Thymus (tissue), 14 donors: ENCODE measurements at places on chromosomes 2 and 18. TPM values are rescaled to one million over a fixed set of nuclear protein-coding genes. Genes with fewer than 3 reads are reported as not detected.
A peak's percentile ranks its signal among the peaks of the same experiment; 100 is the strongest.

KCNF1 gene
- total RNA-seq: 0.57 TPM

DNA sequence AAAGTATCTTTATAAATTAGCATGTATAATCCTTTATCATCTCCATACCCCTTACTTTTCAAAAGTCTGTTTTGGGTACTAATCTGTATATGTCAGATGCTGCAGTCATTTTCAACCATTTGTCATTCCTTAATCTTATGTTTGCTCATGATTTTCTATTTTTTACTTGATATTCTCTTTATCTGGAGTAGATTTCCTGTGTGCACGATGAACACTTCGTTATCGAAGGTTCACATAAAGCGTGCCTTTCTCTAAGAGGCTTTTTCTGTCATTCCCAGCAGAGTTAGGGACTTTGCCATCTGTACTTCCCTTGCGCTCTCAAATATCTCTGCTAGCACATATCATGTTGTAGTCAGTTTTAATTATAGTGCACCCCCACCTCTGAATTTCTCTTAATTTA lies 123.2 kb downstream of the BIRC6 start:
- peaks cover 31% of the 10 kb centered on the region for H3K36me3 ChIP-seq
- H3K4me3 ChIP-seq: no peak overlapping the region
- DNase-seq: no peak
- H3K27me3 ChIP-seq: no peaks in the 10 kb centered on the region
- H3K27ac ChIP-seq: no peak overlapping the region
- no peaks in the 10 kb centered on the region for H3K4me1 ChIP-seq

DNA sequence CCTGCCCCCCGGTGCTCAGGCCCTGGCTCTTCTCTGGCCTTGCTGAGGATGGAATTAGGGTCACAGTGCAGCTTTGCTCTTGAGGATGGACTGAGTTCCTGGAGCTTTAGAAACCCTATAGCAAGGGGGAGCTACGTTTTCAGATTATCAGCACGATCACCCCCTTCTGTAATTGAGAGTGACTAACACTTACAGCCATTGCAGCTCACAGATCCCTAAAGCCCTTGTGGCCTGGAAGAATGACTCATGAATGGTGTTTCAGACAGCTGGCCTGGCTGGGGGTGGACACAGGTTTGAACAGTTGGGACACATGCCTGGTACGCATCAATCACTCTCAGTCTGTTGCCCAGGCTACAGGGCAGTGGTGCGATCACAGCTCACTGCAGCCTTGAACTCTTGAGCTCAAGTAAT lies 79.7 kb upstream of the IGFBP5 start:
- H3K27ac ChIP-seq: no peak overlapping the region
- no peak overlapping the region for H3K4me3 ChIP-seq
- DNase-seq: no peak
- no peaks in the 10 kb centered on the region for H3K36me3 ChIP-seq
- H3K27me3 ChIP-seq: no peaks in the 10 kb centered on the region

KCNG2 gene
- total RNA-seq: 0.19 TPM

GRCh38 chr2:19796035-19796695 lies 105.6 kb downstream of the TTC32 start:
- no peak for DNase-seq
- H3K27me3 ChIP-seq: no peaks in the 10 kb centered on the region
- no peak overlapping the region for H3K4me3 ChIP-seq

CCDC178 gene
- total RNA-seq: 0.24 TPM

DNA sequence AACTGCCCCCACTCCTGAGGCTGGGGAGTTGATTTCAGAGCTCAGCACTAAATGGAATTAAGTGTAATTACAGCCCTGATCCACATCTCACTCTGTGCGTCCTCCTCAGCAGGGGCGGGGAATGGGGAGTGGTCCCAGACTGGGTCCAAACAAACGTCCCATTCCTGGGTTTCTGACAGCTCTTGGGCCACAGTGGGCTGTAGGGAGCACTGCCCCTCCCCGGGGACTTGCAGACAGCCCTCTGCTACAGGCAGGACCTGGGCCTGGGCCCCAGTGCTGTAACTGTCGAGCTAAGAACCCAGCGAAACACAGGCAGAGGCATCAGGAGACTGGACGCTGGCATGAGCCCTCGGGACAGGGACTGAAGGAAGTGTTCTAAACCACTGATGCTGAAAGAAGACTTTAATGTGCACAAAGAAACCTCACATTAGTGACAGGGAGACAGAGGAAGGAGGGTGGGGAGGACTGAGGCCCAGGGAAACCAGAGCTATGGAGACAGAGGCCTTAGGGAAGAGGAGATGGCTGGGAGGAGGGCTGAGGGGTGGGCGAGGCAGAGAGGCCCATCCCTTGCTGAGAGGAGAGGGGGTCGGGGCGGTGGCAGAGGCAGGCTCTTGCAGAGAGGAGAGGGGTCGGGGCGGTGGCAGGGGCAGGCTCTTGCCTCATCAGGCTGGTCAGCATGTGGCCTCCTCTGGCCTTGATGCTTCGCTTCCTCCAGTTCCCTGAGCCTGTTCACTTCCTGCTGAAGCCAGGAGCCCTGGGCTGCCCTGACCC lies 5.8 kb upstream of the SEMA4C start:
- H3K27ac ChIP-seq: no peak overlapping the region
- H3K4me1 ChIP-seq: peaks cover 37% of the 10 kb centered on the region
- H3K27me3 ChIP-seq: peaks cover 16% of the 10 kb centered on the region
- H3K36me3 ChIP-seq: no peaks in the 10 kb centered on the region
- H3K4me3 ChIP-seq: no peak overlapping the region
- no peak for DNase-seq

DAW1 gene
- 0.28 TPM for total RNA-seq

DNA sequence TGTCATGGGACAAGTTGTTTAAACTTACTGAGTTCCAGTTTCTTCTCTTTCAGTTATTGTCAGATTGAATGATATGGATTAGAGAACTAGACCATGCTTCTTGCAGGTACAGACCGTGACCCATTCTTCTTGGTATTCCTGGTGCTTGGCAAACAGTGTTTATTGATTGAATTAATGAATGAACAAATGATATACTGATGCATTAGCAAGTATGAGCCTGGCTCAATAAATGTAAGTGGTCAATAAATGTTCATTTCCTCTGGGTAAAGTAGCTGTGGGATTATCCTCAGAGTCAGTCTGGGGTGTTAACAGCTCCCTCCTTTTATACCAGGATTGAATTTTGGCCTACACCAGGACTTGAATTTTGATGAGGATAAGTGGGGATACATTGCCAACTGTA lies 160.2 kb downstream of the ZEB2 start:
- H3K4me1 ChIP-seq: no peaks in the 10 kb centered on the region
- H3K27me3 ChIP-seq: no peaks in the 10 kb centered on the region
- H3K27ac ChIP-seq: no peak overlapping the region

- no peaks in the 10 kb centered on the region for H3K27me3 ChIP-seq
- H3K27ac ChIP-seq: no peak overlapping the region
- no peak overlapping the region for H3K4me3 ChIP-seq
- peaks cover 8% of the 10 kb centered on the region for H3K4me1 ChIP-seq
- no peak for DNase-seq
These were observed 43.9 kb downstream of the ST6GAL2 start for GRCh38 chr2:106841886-106842645.

- no peaks in the 10 kb centered on the region for H3K4me1 ChIP-seq
- H3K36me3 ChIP-seq: no peaks in the 10 kb centered on the region
- peaks cover 7% of the 10 kb centered on the region for H3K27me3 ChIP-seq
- no peak overlapping the region for H3K27ac ChIP-seq
- DNase-seq: no peak
- no peak overlapping the region for H3K4me3 ChIP-seq
These were observed 35.3 kb downstream of the SH3RF3 start for GRCh38 chr2:109164311-109164710.

GRCh38 chr2:71063216-71063615 lies 5.2 kb upstream of the NAGK start:
- H3K36me3 ChIP-seq: no peaks in the 10 kb centered on the region
- no peak overlapping the region for H3K4me3 ChIP-seq
- peaks cover 3% of the 10 kb centered on the region for H3K4me1 ChIP-seq
- no peak for DNase-seq
- H3K27ac ChIP-seq: no peak overlapping the region

- DNase-seq: no peak
- H3K36me3 ChIP-seq: no peaks in the 10 kb centered on the region
- H3K4me3 ChIP-seq: no peak overlapping the region
- no peaks in the 10 kb centered on the region for H3K4me1 ChIP-seq
- H3K27ac ChIP-seq: no peak overlapping the region
These were observed 659.8 kb downstream of the CPS1 start for GRCh38 chr2:211216221-211216620.

DNA sequence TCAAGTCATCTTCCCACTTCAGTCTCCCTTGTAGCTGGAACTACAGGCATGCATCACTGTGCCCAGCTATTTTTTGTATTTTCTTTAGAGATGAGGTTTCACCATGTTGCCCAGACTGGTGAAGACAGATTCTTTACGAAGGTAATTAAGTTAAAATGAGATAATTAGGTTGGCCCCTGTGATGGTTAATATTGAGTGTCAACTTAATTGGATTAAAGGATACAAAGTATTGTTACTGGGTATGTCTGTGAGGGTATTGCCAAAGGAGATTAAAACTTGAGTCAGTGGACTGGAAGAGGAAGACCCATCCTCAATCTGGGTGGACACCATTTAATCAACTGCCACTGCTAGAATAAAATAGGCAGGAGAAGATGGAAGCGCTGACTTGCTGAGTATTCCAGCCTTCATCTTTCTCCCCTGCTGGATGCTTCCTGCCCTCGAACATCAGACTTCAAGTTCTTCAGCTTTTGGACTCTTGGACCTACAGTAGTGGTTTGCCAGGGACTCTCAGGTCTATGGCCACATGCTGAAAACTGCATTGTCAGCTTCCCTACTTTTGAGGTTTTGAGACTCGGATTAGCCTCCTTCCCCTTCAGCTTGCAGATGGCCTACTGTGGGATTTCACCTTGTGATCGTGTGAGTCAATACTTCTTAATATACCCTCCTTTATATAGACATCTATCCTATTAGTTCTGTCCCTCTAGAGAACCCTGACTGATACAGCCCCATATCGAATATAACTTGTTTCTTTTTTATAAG lies 269.1 kb downstream of the TMX3 start:
- H3K27ac ChIP-seq: no peak overlapping the region
- no peaks in the 10 kb centered on the region for H3K4me1 ChIP-seq
- DNase-seq: no peak
- no peaks in the 10 kb centered on the region for H3K27me3 ChIP-seq
- H3K36me3 ChIP-seq: no peaks in the 10 kb centered on the region
- H3K4me3 ChIP-seq: no peak overlapping the region

DNA sequence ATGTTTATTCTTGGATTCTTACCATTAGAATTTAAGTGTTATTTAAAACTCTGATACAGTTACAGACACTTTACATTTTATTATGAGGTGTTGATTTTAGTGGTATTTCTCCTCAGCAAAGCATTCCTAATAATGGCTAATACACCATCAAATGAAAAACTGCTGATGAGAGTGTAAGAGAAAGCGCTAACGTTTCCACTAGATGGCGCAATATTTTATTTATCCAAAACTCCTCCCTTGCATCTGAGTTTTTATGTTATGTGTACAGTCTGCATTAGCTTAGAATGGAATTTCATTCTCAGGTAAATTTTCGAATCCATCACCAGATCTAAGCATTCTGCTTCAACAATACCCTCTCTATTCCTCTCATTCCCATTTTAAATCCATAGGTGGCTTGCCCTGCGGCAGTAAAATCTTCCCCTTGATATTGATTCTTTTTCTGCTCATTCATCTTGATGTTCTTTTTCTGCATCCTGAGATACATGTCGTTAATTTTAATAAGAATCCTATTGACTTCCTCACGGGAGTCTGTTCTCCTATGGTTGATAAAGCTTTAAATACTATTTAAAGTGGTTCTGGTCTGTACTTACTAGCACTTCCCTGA lies 53.9 kb downstream of the PRKRA start:
- H3K36me3 ChIP-seq: no peaks in the 10 kb centered on the region
- H3K4me3 ChIP-seq: no peak overlapping the region
- no peak overlapping the region for H3K27ac ChIP-seq
- DNase-seq: peak; percentile 47

DNA sequence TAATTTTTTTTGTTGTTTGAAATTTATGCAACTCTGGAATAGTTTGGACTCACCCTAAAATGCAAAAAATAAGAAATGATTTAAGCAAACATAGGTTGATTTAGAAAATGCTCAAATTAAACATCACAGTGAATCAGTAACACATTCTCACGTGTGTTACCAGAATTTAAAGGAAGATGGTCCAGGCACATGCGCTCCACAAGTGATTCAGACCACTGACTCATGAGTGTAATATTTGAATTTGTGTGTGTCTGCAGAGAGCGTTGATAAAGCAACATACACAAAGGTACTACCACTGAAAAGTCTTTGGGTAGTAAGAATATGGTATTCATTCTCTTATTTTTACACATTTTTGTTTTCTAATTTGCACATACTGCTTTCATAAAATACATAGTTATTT lies 7.9 kb downstream of the SS18 start:
- DNase-seq: no peak
- no peak overlapping the region for H3K27ac ChIP-seq
- no peak overlapping the region for H3K4me3 ChIP-seq

- no peaks in the 10 kb centered on the region for H3K36me3 ChIP-seq
- H3K4me1 ChIP-seq: no peaks in the 10 kb centered on the region
- no peak for DNase-seq
- H3K4me3 ChIP-seq: no peak overlapping the region
These were observed 57.9 kb downstream of the BAZ2B start for GRCh38 chr2:159558479-159558878.

DNA sequence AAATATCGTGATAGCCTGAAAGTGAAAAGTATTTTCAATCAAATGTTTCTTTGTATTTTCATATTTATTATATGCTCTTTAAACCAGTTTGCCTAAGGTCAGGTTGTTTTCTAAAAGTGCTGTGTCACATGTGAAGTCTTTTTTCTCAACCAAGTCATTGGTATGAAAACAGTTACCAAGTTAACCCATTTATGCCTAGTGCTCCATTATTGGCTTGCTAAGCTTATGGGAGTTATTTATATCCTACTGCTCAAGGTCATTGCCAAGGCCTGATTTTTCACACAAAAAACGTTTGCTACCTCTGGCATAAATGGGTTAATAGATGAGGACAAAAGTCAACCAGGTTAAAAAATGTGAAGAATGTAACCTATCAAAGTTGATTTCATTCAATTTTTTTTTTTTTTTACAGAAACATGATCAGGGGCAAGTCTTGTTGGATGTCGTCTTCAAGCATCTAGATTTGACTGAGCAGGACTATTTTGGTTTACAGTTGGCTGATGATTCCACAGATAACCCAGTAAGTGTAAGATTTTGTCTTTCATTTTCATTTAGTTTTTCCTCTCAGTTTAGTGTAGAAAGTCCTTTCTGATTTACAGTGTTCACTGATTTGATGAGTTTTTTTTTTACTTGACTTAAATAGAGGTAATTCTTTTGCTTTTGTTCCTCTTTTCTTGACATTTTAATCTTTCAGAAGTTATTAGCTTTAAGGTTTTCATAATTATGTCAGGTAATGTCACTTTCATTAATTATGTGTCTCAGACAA lies 102.6 kb downstream of the PTPN4 start:
- H3K4me3 ChIP-seq: no peak overlapping the region
- no peaks in the 10 kb centered on the region for H3K27me3 ChIP-seq
- H3K4me1 ChIP-seq: no peaks in the 10 kb centered on the region
- no peak for DNase-seq
- H3K36me3 ChIP-seq: peaks cover 2% of the 10 kb centered on the region
